ENCODE measurements at places on chromosomes 6 and 20. TPM values are rescaled to one million over a fixed set of nuclear protein-coding genes. Genes with fewer than 3 reads are reported as not detected.

MYCT1 gene
- total RNA-seq = 16.3 TPM

TMEM239 gene
- not detected for total RNA-seq

DEF6 gene
- total RNA-seq = 10.9 TPM

SH3BGRL2 gene
- 19.5 TPM for total RNA-seq

POM121L2 gene
- not detected for total RNA-seq

TRIM15 gene
- total RNA-seq = 1.4 TPM

HAO1 gene
- not detected for total RNA-seq
